ENCODE measurements at places on chromosomes 16 and 17. TPM values are rescaled to one million over a fixed set of nuclear protein-coding genes. Genes with fewer than 3 reads are reported as not detected.
A peak's percentile ranks its signal among the peaks of the same experiment; 100 is the strongest.

DNA sequence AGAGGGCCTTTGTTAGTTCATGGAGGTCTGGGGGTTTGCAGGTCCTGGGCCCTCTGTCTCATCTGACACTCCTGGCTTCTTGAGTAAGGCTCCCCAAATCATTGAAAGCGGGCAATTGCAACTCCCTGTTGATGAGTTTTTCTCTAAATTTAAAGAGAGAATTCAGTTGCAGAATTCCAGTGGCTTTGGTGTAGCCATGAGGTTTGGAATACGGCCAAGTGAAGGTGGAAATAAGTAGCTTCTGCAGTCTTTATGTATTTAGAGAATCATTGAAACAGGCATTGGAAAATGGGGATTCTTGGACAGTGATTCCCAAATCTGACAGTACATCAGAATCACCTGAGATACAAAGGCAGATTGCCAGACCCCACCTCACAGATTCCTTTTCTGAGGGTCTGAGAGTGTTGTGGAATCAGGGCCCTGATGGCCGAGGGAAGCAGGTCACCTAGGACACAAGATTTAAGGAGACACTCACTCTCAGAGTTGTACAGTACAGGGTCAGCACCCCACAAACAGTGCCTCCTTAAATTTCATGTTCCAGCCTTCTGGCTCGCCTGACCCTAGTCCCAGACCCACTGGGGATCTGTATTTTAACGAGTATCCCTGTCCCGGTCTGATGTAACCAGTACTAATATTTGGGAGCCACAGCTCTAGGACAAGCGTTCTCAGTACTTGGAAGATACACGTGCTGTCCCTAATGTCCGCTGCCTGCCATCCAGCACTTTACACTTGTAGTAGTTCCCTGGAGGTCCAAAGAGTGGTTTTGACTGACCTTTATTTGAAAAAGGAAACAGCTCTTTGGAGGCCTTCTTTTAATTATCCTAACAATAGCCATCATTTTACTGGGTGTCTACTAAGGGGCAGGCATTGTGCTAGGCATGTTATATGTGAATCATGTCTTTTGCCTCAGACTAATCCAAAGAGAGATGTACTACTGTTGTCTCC, 37.8 kb downstream of the YPEL2 start:
- no peak overlapping the region for H3K27ac ChIP-seq
- H3K36me3 ChIP-seq = no peaks in the 10 kb centered on the region
- DNase-seq = no peak

- no peaks in the 10 kb centered on the region for H3K27me3 ChIP-seq
- no peak overlapping the region for H3K27ac ChIP-seq
- no peak overlapping the region for H3K4me3 ChIP-seq
Observed at GRCh38 chr17:50459756-50460155, 8.9 kb downstream of the CHAD start.

GRCh38 chr16:35908942-35909341, 2449.5 kb downstream of the TP53TG3F start:
- H3K4me3 ChIP-seq = no peak overlapping the region
- H3K36me3 ChIP-seq = no peaks in the 10 kb centered on the region
- H3K27ac ChIP-seq = no peak overlapping the region
- no peaks in the 10 kb centered on the region for H3K4me1 ChIP-seq

- DNase-seq = no peak
- H3K27me3 ChIP-seq = no peaks in the 10 kb centered on the region
- H3K27ac ChIP-seq = no peak overlapping the region
- no peaks in the 10 kb centered on the region for H3K36me3 ChIP-seq
Observed at GRCh38 chr17:78276098-78276887, 44.9 kb downstream of the TMEM235 start.

GRCh38 chr17:66347661-66348514, 45.5 kb downstream of the PRKCA start:
- H3K27ac ChIP-seq = no peak overlapping the region
- no peaks in the 10 kb centered on the region for H3K27me3 ChIP-seq
- no peak overlapping the region for H3K4me3 ChIP-seq
- no peak for DNase-seq

- H3K4me3 ChIP-seq = no peak overlapping the region
- no peaks in the 10 kb centered on the region for H3K36me3 ChIP-seq
- peaks cover 29% of the 10 kb centered on the region for H3K27me3 ChIP-seq
- no peak overlapping the region for H3K27ac ChIP-seq
Observed at GRCh38 chr16:17382949-17383863, 87.6 kb downstream of the XYLT1 start.

DNA sequence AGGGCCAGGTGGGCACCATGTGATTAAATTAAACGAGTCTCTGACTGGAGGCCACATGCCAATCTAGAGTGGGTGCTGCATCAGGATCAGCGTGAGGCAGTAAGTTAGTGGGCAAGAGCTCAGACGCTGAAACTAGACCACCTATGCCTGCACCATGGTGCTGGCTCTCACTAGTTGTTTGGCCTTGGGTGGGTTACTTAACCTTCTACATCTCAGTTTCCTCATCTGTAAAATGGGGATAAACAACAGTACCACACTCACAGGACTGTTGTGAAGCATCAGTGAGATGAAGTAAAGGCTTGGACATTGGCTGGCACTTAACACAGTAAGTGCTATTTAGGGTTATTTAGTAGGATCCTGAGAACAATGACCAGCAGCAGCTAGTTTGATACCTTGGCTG, 5.9 kb downstream of the NDUFAB1 start:
- H3K27me3 ChIP-seq = no peaks in the 10 kb centered on the region
- DNase-seq = no peak
- peaks cover 6% of the 10 kb centered on the region for H3K4me1 ChIP-seq
- H3K27ac ChIP-seq = no peak overlapping the region
- no peaks in the 10 kb centered on the region for H3K36me3 ChIP-seq

- no peaks in the 10 kb centered on the region for H3K36me3 ChIP-seq
- H3K27me3 ChIP-seq = no peaks in the 10 kb centered on the region
- no peak for DNase-seq
- H3K27ac ChIP-seq = no peak overlapping the region
- H3K4me1 ChIP-seq = peaks cover 2% of the 10 kb centered on the region
- no peak overlapping the region for H3K4me3 ChIP-seq
Observed at GRCh38 chr16:11303405-11304138, 22.4 kb upstream of the PRM1 start.

DNA sequence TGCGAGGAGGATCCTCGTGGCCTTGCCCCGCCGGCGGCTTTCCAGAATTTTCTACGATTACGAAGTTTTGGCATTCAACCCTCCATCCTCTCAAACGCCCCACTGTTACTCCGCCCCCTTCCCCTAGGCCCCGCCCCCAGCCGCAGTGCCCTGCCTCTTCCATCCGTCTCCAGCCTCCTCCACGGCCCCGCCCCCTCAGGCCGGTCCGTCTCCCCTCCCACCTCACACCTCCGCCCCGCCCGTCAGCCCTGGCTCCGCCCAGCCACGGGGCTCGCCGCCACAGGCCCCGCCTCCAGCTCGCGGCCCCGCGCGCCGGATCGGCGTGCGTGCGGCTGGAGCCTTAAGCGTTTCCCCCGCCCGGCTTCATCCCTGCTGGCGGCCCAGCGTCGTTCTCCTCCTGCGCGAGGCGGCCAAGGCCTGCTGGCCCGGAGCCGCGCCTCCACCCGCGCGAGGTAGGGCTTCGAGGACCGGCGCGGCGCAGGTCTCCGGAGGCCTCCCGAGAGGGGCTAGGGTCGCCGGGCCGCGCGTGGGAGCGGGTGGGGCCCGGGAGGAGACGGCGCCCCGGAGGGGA, at the start of the genes C17orf67 and DGKE:
Gene C17orf67 (minus strand): TSS at position 112 of the 571 bp plus-strand sequence. CDS start 18,110 bp downstream, outside the sequence.
Gene DGKE (plus strand): TSS at position 343 of the 571 bp plus-strand sequence. CDS start 645 bp downstream, outside the sequence.
- DNase-seq = peak; percentile 96
- H3K36me3 ChIP-seq = no peaks in the 10 kb centered on the region
- peaks cover 10% of the 10 kb centered on the region for H3K4me1 ChIP-seq
- peaks cover 46% of the 10 kb centered on the region for H3K27me3 ChIP-seq
- H3K4me3 ChIP-seq = peak within 1 kb of the TSS; percentile 72
- H3K27ac ChIP-seq = no peak within 1 kb of the TSS

DNA sequence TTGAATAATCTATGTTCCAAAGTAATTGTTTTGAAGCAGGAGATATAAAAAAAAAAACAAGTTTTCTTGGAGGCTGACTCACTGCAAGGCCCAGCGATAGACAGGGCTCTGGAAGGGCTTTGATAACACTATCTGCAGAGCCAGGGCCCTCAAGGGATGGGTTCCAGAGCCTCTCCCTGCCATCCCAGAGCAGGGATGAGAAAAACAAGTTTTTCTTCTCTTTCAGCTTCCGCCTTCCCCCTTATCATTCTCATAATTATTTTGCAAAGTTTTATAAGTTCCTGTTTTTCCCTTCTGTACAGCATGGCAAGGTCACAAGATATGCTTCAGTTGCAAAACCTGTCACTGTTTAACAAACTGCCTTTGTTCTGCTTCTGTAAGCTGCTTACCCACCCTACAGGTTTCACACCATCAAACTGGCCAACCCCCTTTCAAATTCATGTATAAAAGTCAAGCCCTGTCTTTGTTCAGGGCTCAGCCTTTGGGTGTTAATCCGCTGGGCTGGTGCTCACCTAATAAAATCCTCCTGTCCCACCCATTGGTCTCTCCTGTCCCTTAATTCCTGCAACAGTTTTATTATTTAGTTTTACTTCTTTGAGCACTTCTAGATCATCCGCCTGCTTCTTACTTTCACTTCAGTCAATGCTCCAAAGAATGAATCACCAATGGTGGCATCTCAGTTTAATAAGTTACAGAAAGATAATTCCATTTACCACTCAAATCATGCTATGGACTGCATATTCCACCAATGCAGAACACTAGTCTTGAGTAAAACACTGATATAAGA, 5.6 kb upstream of the THUMPD1 start:
- no peak overlapping the region for H3K27ac ChIP-seq
- H3K4me3 ChIP-seq = no peak overlapping the region
- H3K36me3 ChIP-seq = no peaks in the 10 kb centered on the region
- H3K4me1 ChIP-seq = no peaks in the 10 kb centered on the region
- DNase-seq = no peak

DNA sequence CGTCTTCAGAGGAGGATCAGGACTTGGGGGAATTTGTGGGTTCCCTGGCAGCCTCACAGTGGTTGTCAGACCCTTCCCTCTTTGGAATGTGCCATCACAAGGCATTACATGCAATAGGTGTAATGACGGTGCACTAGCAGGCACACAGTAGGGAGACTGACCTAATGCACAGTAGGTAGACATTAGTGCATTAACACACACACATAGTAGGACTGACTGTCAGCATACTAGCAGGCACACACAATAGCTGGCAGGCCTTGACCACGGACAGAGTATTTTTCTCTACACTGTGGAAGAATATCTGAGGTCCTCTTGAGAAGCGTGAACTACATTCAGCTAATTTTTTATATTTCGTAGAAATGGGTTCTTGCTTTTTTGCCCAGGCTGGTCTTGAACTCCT, 10.9 kb upstream of the UBALD2 start:
- H3K27ac ChIP-seq = no peak overlapping the region
- H3K36me3 ChIP-seq = no peaks in the 10 kb centered on the region
- DNase-seq = no peak
- no peaks in the 10 kb centered on the region for H3K27me3 ChIP-seq
- H3K4me1 ChIP-seq = peaks cover 7% of the 10 kb centered on the region

GRCh38 chr16:64773184-64773583, 348.7 kb downstream of the CDH11 start:
- H3K27me3 ChIP-seq = no peaks in the 10 kb centered on the region
- DNase-seq = no peak
- H3K4me3 ChIP-seq = no peak overlapping the region
- no peaks in the 10 kb centered on the region for H3K36me3 ChIP-seq
- no peak overlapping the region for H3K27ac ChIP-seq

DNA sequence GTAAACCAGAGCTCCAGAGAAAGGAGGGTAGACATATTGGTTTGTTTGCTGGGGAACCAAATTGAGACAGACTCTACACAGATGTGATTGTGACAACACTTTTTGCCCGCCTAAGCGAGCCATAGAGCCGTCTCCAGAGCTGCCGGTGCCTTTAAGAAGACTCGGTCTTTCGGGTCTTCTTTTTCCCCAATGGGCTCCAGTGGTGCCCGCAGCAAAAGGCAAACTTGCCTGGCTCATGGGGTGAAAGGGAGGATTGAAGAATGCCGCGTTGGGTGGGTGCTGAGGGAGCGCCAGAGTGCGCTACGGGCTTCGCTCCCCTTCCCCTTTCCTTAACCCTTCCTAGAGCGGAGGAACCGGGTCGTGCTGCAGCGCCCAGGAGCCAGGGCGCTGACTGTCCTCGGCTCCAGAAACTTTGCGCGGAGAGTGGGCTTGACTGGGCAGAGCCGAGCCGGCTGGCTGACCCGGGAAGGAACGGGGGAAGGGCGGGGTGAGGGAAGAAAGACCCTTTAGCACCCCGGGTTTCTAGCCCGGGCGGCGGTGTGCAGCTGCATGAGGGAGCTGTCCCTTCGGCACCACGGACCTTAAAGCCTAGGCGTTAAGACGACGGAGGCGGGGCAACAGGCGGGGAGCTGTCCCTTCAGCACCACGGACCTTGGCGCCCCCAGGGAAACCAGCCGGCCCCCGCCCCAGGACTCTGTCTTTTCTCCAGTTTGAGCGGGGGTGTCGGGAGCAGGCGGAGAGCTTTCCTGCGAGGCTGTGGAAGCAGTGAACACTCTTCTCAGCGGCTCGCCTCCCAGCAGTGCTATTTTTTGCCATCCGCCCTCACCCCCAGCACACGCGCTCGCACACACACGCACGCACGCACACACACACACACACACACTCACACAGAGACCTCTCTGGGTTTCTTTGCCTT, at the start of gene CACNG3:
Gene CACNG3 (plus strand): TSS at position 880 of the 916 bp plus-strand sequence. CDS start 420 bp downstream, outside the sequence.
- H3K4me1 ChIP-seq = peaks cover 11% of the 10 kb centered on the region
- H3K27ac ChIP-seq = no peak within 1 kb of the TSS
- H3K27me3 ChIP-seq = peaks cover 74% of the 10 kb centered on the region
- H3K36me3 ChIP-seq = no peaks in the 10 kb centered on the region

DNA sequence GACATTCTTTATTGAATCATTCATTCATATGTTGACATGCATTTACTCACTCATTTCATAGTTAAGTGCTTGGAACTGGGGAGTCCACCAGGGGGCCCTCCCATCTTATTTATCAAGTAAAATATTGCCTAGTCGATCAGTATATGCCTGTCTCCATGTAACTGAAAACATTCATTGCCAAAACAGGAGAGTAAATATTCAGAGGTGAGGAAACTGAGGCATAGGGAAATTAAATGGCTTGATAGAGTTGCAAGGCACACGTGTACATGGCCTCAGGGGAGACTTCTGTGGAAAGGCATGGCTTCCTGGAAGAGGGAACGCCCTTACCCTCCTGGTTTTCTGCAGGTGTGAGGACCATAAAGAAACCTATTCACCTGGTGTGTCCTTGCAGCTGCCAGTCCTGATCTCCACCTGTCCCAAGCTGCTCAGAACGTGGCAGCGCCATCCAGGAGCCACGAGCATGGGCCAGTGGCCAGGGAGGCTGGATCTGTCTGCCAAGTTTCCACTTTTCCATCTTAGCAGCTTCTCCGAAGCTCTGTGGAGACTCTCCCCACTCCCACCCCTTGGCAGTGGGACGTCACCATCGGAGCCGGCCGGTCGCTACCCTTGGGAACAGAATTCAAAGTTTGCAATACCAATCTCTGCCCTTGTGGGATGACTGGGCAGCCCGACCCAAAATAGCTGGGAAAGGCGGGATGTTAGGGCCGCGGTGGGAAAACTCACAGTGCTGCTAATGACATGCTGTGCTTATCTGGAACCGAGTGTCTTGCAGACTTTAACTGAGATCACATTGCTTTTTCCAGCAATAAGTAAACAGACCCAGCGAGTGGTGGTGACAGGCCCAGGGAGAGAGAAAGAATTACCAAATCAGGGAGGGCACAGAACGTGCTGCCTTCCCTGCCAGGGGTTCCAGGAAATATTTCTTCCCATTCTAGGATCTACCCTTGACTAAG, 4.1 kb upstream of the C1QTNF1 start:
- peaks cover 9% of the 10 kb centered on the region for H3K4me1 ChIP-seq
- DNase-seq = peak; percentile 53
- H3K4me3 ChIP-seq = no peak overlapping the region

GRCh38 chr16:69413045-69413664, 11.3 kb upstream of the CYB5B start:
- H3K4me1 ChIP-seq = no peaks in the 10 kb centered on the region
- no peak overlapping the region for H3K27ac ChIP-seq
- no peaks in the 10 kb centered on the region for H3K27me3 ChIP-seq
- no peaks in the 10 kb centered on the region for H3K36me3 ChIP-seq
- DNase-seq = no peak

NLRC3 gene
- not detected for total RNA-seq

ZNF287 gene
- total RNA-seq = 14.5 TPM

SCNN1B gene
- not detected for total RNA-seq

TNK1 gene
- total RNA-seq = 4.0 TPM

All from neural progenitor cell (in vitro differentiated cells).